ENCODE measurements at places on chromosomes 5 and 9. TPM values are rescaled to one million over a fixed set of nuclear protein-coding genes. Genes with fewer than 3 reads are reported as not detected.

DNA sequence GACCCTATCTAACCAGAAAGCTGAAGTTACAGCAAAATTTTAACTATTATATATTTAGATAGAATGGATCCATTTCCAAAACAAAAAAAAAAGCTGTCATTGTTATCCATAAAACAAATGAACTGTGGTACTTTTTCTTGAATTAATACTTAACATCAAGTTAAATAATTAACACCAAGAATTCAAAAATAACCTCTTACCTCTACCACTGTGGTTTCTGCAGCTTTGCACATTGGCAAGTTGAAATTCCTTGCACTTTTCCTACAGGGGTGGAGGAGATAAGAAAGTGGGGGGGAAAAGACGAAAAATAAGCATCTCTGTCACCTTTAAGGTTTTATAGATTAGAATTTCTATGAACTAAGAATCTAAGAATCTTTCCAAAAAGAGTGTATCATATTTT lies 30.0 kb downstream of the OXCT1 start:
- H3K27me3 ChIP-seq = no peaks in the 10 kb centered on the region
- H3K4me1 ChIP-seq = no peaks in the 10 kb centered on the region
- no peak for DNase-seq
- no peak overlapping the region for H3K4me3 ChIP-seq
- H3K36me3 ChIP-seq = no peaks in the 10 kb centered on the region

DNA sequence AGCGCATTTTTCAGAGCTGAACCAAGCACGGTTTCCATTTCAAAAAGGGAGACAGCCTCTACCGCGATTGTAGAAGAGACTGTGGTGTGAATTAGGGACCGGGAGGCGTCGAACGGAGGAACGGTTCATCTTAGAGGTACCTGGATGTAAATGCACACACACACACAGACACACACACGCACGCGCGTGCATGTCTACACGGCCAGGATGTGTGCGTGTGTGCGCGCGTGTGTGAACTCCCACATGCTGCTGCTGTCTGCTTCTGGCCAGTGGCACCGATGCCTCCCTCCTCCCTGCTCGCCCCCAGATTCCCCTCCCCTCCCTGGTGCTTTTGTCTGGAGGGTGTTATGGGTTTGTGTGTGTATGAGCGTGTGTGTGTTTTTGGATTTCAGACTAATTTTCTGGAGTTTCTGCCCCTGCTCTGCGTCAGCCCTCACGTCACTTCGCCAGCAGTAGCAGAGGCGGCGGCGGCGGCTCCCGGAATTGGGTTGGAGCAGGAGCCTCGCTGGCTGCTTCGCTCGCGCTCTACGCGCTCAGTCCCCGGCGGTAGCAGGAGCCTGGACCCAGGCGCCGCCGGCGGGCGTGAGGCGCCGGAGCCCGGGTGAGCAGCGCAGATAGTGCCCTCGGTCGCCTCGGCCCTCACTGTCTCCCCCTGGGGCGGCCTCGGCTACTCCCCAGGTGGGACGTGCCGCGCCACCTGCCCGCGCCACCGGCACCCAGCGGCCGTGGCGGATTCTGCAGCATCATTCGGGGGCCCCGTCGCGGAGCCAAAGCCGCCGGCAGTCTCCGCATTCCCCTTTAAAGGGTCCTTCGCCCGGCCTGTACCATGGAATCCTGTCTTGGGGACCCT lies at the start of gene NTRK2:
Gene NTRK2 (plus strand): TSS at position 442 of the 850 bp plus-strand sequence. CDS start 1,020 bp downstream, outside the sequence.
- H3K4me3 ChIP-seq = peak within 1 kb of the TSS; percentile 33
- DNase-seq = no peak
- H3K27ac ChIP-seq = no peak within 1 kb of the TSS
- peaks cover 11% of the 10 kb centered on the region for H3K27me3 ChIP-seq
- peaks cover 13% of the 10 kb centered on the region for H3K4me1 ChIP-seq
- no peaks in the 10 kb centered on the region for H3K36me3 ChIP-seq

- H3K27ac ChIP-seq = no peak overlapping the region
- peaks cover 6% of the 10 kb centered on the region for H3K36me3 ChIP-seq
- no peak overlapping the region for H3K4me3 ChIP-seq
- H3K4me1 ChIP-seq = no peaks in the 10 kb centered on the region
Measured at GRCh38 chr9:23821375-23822181, 4.5 kb downstream of the ELAVL2 start.

DNA sequence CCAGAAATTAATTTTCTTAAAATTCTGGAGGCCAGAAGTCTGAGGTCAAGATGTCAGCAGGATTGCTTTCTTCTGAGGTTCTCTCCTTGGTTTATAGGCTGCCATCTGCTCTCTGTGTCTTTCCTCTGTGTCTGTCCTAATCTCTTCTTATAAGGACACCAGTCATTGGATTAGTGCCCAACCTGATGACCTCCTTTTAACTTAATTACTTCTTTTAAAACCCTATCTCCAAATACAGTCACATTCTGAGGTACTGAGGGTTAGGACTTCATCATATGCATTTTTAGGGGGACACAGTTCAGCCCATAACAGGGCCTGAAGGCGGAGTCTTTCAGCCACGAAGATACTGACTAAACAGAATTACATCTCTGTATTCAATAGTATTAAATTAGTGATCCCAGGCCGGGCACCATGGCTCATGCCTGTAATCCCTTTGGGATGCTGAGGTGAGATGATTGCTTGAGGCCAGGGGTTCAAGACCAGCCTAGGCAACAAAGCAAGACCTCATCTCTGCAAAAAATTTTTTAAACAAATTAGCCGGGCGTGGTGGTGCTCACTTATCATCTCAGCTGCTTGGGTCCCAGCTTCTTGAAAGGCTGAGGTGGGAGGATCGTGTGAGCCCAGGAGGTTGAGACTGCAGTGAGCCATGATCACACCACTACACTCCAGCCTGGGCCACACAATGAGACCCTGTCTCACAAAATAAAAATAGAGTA lies 5.9 kb upstream of the RPS6 start:
- H3K27me3 ChIP-seq = peaks cover 3% of the 10 kb centered on the region
- H3K4me3 ChIP-seq = no peak overlapping the region
- H3K36me3 ChIP-seq = no peaks in the 10 kb centered on the region
- DNase-seq = no peak
- peaks cover 5% of the 10 kb centered on the region for H3K4me1 ChIP-seq

DNA sequence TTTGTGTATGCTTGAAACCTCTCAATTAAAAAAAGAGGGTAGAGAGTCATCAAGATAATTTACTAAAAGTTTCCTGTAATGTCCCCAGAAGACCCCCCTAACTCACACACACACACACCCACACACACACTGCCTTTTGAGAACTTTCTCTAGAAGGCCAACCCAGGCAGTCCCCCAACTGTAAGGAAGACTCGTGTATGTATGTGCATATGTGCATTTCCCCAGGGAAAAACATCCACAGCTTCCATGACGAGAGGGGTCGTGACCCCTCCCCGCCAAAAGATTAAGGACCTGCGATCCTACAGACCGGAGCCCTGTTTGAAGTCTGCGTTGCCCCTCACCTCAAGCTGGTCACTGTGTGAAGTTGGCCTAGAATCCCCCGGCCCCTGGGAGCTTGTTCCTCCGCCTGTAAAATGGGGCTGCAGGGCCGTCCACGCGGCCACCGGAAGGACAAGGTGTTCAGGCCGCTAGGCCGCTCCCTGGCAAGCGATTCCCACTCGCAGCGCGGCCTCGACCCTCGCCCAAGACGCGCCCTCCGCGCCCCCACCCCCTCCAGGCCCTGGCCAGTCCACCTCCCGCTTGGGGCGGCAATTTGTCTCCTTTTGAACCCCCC lies 435 bp upstream of the CDX1 start:
- H3K4me3 ChIP-seq = no peak overlapping the region
- H3K27ac ChIP-seq = no peak overlapping the region
- peaks cover 6% of the 10 kb centered on the region for H3K36me3 ChIP-seq
- no peak for DNase-seq
- H3K4me1 ChIP-seq = no peaks in the 10 kb centered on the region

DNA sequence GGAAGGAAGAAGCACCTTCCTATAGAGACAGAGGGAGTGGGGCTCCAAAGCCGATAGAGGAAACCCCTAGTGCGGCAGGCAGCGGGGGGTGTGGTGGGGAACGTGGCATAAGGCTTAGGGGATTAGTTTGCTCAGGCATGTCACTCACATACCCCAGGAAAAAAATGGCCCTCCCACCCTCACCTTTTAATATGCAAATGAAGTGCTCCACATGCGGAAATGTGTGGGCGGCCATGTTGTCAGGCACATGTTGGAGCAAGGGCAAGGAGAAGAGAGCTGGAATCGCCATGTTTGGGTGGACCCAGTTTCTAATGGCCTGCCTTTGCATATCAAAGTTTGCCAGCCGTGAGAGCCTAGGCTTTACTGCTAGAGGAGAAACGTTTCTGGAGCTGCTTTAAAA lies 758.8 kb downstream of the NR2F1-AS1 start:
- no peaks in the 10 kb centered on the region for H3K36me3 ChIP-seq
- peaks cover 2% of the 10 kb centered on the region for H3K27me3 ChIP-seq

DNA sequence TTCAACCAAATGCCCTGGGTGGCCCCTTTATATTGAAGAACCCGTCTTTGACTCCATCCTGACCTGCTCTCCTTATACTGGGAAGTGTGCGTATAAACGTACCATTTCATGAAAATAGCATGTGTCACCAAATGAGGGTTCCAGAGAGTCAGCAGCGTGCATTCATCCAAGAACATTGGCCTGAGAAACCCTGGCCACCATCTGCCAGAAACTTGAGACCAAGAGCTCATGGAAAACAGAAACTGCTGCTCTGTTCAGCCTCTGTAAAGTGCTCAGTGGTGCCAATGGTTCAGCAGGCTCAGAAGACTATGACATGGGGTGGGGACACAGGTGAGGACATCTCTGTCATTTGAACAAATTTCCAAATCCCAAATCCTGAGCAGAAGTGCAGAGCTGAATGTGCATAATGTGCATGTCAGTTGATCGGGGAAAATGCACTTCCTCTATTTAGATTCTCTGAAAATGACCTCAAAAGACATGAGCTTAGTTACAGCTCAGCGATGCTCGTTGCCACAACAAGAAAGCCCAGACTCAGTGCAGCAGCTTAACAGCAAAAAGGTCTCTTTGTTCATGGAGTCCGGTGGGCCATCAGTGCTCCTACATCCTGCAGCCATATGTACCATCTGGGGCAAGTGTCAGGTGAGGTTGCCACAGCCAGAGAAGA lies 176.1 kb downstream of the ATPSCKMT start:
- peaks cover 4% of the 10 kb centered on the region for H3K36me3 ChIP-seq
- H3K27ac ChIP-seq = no peak overlapping the region
- no peak for DNase-seq
- no peak overlapping the region for H3K4me3 ChIP-seq

GRCh38 chr5:45847877-45848276 lies 151.7 kb upstream of the HCN1 start:
- DNase-seq = no peak
- peaks cover 6% of the 10 kb centered on the region for H3K27me3 ChIP-seq
- H3K4me1 ChIP-seq = no peaks in the 10 kb centered on the region
- no peak overlapping the region for H3K27ac ChIP-seq
- H3K36me3 ChIP-seq = no peaks in the 10 kb centered on the region

DNA sequence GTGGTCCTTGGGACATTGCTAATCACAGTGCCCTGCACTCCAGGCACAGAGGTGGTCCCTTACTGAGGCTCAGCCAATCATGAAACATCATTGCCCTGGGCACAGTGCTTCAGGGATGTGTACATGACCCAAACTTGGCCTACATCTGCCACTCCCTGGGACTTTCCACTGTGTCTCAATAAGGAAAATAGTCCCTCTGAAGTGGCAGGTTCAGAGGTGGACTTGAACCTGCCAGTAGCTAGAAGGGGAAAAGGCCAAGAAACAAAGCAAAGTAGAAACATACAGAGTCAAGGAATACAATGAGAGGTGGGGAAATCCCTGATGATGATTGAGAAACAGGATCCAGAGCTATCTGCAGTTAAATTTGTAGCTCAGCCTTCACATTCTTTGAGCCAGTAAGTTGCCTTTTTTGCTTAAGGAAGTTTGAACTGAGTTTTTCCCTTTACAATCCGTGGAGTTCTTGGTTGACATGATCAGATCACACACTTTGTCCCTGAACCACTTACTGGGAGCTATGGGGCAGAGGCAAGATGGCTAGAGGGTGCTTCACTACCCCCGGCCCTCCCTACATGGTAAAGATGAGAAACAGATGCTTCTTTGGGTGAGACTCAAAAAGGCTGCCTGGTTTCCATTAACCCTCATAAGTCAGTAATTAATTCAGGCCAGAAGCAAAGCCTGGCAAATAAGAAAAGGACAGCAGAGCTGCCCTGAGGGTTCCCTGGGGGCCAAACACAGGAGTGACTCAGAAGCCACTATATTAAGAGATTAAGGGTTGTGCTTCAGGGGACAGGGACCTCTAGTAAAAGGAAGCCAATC lies 57.6 kb downstream of the SH3TC2 start:
- DNase-seq = no peak
- H3K27me3 ChIP-seq = peaks cover 3% of the 10 kb centered on the region
- H3K4me1 ChIP-seq = no peaks in the 10 kb centered on the region
- no peak overlapping the region for H3K27ac ChIP-seq
- H3K4me3 ChIP-seq = no peak overlapping the region

GRCh38 chr9:120891884-120892747 lies 15.1 kb upstream of the PHF19 start:
- H3K4me1 ChIP-seq = peaks cover 22% of the 10 kb centered on the region
- no peaks in the 10 kb centered on the region for H3K27me3 ChIP-seq
- DNase-seq = no peak
- no peaks in the 10 kb centered on the region for H3K36me3 ChIP-seq
- no peak overlapping the region for H3K4me3 ChIP-seq

DNA sequence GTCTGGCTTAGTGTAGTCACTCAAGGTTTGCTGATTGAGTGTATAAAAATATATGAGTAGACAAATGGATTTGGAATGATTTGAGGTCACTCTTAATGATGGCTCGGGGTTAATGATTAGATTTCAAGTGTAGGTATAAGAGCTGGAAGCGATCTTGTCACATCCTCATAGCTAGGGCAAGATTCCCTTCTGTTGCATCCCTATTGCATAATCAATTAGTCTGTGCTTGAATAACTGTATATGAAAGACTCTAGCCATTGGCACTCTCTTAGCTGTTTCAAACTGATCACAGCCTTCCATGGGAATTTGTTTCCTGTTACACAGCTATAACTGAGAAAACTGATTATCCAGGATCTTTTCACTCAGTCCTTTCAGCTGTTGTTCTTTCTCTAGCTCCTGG lies 811.6 kb downstream of the TLE4 start:
- H3K4me1 ChIP-seq = no peaks in the 10 kb centered on the region
- no peaks in the 10 kb centered on the region for H3K36me3 ChIP-seq
- H3K27ac ChIP-seq = no peak overlapping the region
- DNase-seq = no peak
- no peaks in the 10 kb centered on the region for H3K27me3 ChIP-seq

GRCh38 chr9:114799925-114800324 lies 5.9 kb downstream of the TNFSF15 start:
- H3K4me3 ChIP-seq = no peak overlapping the region
- no peak for DNase-seq
- H3K36me3 ChIP-seq = no peaks in the 10 kb centered on the region
- no peak overlapping the region for H3K27ac ChIP-seq
- peaks cover 4% of the 10 kb centered on the region for H3K27me3 ChIP-seq
- no peaks in the 10 kb centered on the region for H3K4me1 ChIP-seq

- no peaks in the 10 kb centered on the region for H3K36me3 ChIP-seq
- no peaks in the 10 kb centered on the region for H3K4me1 ChIP-seq
- H3K27ac ChIP-seq = no peak overlapping the region
- DNase-seq = no peak
Measured at GRCh38 chr9:74361508-74361907, 135.6 kb upstream of the RORB start.

Gene PTPRD
- polyA plus RNA-seq = not detected

Gene ACOT12
- polyA plus RNA-seq = not detected

Gene FAM81B
- not detected for polyA plus RNA-seq

Gene GMCL2
- not detected for polyA plus RNA-seq

Gene OR1J2
- polyA plus RNA-seq = not detected

Gene NUP155
- 13.8 TPM for polyA plus RNA-seq

Gene CCL27
- not detected for polyA plus RNA-seq

Gene SLC4A9
- not detected for polyA plus RNA-seq

Gene HAUS6
- 6.8 TPM for polyA plus RNA-seq

Gene IL33
- not detected for polyA plus RNA-seq

Gene PPP2R2B
- 41.0 TPM for polyA plus RNA-seq

Gene HSPA9
- polyA plus RNA-seq = 153 TPM

All from immature natural killer cell (primary cell).